CD4-positive, alpha-beta T cell treated with Interleukin-1 beta for 1 hour (primary cell): ENCODE measurements at places on chromosomes 11 and 22.

- no peak for DNase-seq
Observed at GRCh38 chr22:45442116-45442515, 28.6 kb downstream of the RIBC2 start.

DNA sequence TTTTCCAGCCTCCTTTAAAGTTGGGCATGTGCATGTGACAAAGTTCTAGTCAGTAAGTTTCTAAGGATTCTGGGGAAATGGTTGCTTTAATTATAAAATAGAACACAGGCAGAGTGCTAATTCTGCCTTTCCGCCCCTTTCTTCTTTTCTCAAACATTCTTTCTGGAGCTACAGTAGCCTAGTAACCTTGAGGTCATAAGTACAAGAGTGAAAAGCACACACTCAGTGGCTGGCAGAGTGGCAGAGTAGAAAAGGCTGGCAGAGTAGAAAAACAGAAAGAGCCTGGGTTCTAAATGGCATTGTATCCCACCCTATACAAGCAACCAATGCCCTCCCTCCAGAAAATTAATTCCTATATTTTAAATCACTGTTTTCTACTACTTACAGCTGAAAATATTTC, 51.2 kb downstream of the PAK1 start:
- DNase-seq: no peak

- no peak for DNase-seq
Observed at GRCh38 chr11:77559686-77560401, 29.9 kb upstream of the AQP11 start.

GRCh38 chr22:23898006-23898974, 4.1 kb downstream of the MIF start:
- no peak for DNase-seq

- peak; percentile 31 for DNase-seq
Observed at GRCh38 chr11:124586238-124586860, 16.6 kb downstream of the OR8A1 start.

- DNase-seq: no peak
Observed at GRCh38 chr11:130642994-130643393, 194.5 kb downstream of the ADAMTS15 start.
